ENCODE measurements at places on chromosomes 2 and 18.
A peak's percentile ranks its signal among the peaks of the same experiment; 100 is the strongest.

GRCh38 chr18:39748727-39749126 is 2183.1 kb upstream of the CELF4 start:
- DNase-seq = no peak

GRCh38 chr18:13298262-13298661 is 79.7 kb downstream of the LDLRAD4 start:
- no peak for DNase-seq

GRCh38 chr2:168355779-168356476 is 100.1 kb upstream of the CERS6 start:
- DNase-seq = no peak

- no peak for DNase-seq
Observed at GRCh38 chr2:189178726-189179569, 613 bp downstream of the COL5A2 start.

DNA sequence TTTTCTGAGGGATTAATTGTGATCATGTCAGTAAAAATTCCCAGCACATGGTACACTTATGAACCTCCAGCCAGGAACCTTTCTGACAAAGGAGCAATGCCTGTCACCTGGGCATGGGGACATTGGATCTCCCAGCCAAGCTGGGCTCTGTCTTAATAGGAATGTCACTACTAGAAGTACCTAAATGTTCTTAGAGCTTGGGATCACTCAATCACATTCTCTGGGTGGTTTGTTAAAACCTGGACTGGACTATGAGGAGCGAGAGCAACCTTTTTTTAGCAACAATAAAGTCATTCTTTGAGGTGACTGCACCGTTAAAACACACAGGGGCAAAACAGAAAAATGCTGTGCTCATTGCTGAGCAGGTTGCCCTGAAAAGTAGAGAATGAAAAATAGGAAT is 6.4 kb upstream of the PPP1CB start:
- DNase-seq = no peak

GRCh38 chr2:150303281-150303680 is 184.2 kb downstream of the RND3 start:
- no peak for DNase-seq

DNA sequence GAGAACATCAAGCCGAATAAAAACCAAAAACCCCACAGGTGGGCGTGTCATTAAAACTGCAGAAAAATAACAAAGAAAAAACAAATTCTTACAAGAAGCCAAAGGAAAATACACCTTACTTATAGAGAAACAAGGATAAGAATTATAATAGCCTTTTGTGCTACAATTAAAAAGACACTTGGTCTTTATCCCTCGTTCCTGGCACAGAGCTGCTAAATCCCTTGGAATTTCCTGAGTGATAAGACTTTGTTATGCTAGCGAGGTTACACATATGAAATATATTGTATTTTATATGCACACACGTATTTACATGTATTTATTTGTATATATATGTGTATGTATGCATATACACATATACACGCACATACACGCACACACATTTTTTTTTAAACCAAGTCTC is 325.3 kb upstream of the TFPI start:
- no peak for DNase-seq

DNA sequence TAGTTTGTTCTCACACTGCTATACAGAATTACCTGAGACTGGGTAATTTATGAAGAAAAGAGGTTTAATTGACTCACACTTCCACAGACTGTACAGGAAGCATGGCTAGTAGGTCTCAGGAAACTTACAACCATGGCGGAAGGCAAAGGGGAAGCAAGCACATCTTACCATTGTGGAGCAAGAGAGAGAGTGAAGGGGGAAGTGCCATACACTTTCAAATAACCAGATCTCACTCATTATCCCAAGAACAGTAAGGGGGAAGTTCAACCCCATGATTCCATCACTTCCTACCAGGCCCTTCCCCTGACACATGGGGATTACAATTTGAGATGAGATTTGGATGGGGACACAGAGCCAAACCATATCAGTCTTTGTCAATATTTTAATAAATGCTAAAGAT is 5.0 kb upstream of the CRYGB start:
- DNase-seq = no peak

- DNase-seq = no peak
Observed at GRCh38 chr2:173858291-173858731, 106.9 kb downstream of the SP3 start.

DNA sequence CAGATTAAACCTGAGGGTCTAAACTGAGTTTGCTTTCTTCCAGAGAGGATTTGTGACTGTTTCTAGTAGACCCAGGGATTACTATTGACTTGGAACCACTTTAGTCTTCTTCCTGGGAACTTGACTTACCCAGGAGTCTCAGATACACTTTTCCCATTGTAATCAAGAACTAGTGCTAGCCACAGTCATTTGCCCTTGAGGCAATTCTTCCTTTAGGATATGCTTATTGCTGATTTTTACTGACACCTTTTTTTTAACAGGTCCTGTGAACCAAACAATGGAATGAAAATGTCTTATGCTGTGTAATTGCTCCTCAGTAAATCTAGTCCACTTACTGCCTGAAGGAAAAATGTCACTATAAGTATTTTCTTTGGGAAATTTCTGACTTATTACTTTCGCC is 78.3 kb downstream of the TAF4B start:
- no peak for DNase-seq

- no peak for DNase-seq
Observed at GRCh38 chr2:69175790-69176715, 163.1 kb downstream of the ANTXR1 start.

DNA sequence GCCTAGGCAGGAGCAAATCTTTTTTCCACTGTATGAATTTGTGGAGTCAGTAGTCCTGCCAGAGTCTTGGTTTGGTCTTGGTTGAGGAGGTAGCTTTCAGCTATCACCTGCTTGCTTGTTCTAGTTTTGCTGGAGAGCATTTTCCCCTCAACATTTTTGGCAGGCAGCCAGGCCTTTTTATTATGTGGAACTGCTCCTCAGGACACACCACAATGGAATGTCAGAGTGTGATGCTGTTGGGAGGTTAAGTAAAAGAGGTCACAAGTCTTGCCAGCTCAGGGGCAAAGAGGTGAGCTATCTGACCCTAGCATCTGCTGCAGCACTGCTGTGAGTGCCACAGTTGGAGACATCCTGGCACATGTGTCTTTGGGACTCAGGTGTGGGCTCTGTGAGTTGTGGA is 258.0 kb downstream of the CNTNAP5 start:
- no peak for DNase-seq

DNA sequence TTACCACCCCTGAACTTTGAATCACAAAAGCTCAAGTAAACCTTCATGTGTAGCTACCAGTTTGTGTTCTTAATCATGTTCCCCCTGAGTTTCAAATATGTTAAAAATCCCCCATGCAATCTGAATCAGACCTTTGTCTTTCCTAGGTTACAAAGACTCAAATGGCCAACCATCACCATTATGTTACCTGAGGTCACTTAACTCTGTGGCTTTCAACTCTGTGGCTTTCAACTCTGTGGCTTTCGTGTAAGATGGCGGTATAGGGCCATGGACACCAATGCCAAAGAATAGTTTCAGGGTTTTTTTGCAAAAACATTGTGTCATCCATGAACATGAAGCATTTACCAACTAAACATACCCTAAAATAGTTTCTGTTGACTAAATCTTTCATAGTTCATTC is 6.7 kb downstream of the ERMN start:
- DNase-seq = no peak

- DNase-seq = no peak
Observed at GRCh38 chr2:197498235-197498936, 1.3 kb downstream of the HSPD1 start.

- peak; percentile 57 for DNase-seq
Observed at GRCh38 chr2:96157649-96158553, 12.7 kb upstream of the DUSP2 start.

GRCh38 chr2:2222931-2223330 is 108.1 kb downstream of the MYT1L start:
- no peak for DNase-seq

- no peak for DNase-seq
Observed at GRCh38 chr18:79940126-79940813, 11.2 kb downstream of the SLC66A2 start.

DNA sequence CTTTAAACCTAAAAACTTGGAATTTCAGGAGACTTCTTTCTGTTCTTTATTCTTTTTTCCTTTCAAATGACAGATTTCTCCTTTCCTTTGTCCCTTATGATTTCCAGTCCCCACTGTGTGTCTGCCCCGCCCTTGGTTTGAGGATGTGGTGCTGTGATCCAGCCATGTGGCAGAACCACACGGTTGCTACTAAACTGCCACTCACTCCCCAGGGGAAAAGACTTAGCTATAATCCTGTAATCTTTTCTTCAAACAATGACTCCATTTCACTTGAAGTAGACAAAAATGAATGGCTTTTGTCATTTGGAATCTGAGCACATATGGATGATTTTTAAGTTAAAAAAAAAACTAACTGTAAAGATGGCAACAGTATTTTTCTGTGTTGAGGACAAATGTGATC is 76.2 kb upstream of the STAM2 start:
- no peak for DNase-seq

DNA sequence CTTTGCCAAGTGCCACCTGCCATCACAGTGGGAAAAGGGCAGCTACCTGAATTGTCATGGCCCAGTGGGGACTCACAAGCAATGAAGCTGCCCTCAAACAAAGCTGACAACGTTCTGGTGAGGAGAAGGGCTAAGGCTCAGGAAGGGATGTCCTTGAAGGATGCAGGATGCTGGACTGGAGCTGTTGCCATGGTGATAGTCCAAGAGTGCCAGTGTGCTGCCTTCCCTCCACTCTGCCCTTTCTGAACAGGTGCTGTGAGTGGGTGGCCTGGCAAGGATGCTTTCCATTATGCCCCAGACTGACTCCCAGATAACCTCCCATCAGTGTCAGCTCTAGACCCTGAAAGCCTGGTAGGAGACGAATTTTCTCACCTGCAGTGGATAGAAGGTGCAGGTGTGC is 137.8 kb upstream of the GYPC start:
- no peak for DNase-seq

- peak; percentile 72 for DNase-seq
Observed at GRCh38 chr2:42101206-42102023, 53.6 kb downstream of the PKDCC start.
